ENCODE measurements at places on chromosomes 5 and 9. TPM values are rescaled to one million over a fixed set of nuclear protein-coding genes. Genes with fewer than 3 reads are reported as not detected.

The FBXW11 gene
- total RNA-seq: 57.3 TPM

The PCDHB11 gene
- 5.3 TPM for total RNA-seq

The SLCO6A1 gene
- total RNA-seq: 1.2 TPM

The IRGM gene
- total RNA-seq: not detected

The NSUN2 gene
- 29.1 TPM for total RNA-seq

The GFI1B gene
- total RNA-seq: 0.09 TPM

The PLCXD3 gene
- total RNA-seq: 0.26 TPM

The LIX1 gene
- total RNA-seq: 2.3 TPM

The PRRT1B gene
- 0.29 TPM for total RNA-seq

The CDX1 gene
- total RNA-seq: 0.36 TPM

The CDC20B gene
- 0.21 TPM for total RNA-seq

The EPB41L4B gene
- total RNA-seq: 5.3 TPM

The WNT8A gene
- total RNA-seq: 0.67 TPM

The NUTM2G gene
- total RNA-seq: 3.6 TPM

The PHF24 gene
- 21.3 TPM for total RNA-seq

The ROPN1L gene
- total RNA-seq: 2.8 TPM

The ZNG1C gene
- 29.4 TPM for total RNA-seq

The INSYN2B gene
- 6.3 TPM for total RNA-seq

The GALNT12 gene
- total RNA-seq: 6.6 TPM

The GABRA1 gene
- total RNA-seq: 0.11 TPM

The SLC36A3 gene
- not detected for total RNA-seq

The IFNB1 gene
- not detected for total RNA-seq

The SPATA31C1 gene
- total RNA-seq: 0.57 TPM

The CLIC3 gene
- total RNA-seq: not detected

Data from motor neuron (in vitro differentiated cells).